Amniotic stem cell (primary cell): ENCODE measurements at places on chromosomes 5 and 9.

DNA sequence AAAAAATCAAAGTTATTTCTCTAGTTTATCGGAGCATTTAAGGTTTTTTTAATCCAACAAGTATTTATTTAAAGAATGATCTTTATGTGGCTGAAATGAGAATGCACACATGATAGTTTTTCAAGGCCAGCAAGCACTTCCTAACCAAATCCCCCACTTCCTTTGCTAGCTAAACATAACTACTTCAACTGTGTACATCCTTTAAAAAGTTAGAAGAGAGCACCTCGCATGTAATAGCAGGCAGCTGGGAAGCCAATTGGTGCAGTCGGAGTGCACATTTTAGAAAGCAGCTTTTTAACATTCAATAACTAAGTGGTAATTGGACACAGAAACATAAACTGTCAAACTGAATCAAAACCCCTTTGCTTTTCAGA, 245.7 kb downstream of the BNC2 start:
- DNase-seq = no peak

DNA sequence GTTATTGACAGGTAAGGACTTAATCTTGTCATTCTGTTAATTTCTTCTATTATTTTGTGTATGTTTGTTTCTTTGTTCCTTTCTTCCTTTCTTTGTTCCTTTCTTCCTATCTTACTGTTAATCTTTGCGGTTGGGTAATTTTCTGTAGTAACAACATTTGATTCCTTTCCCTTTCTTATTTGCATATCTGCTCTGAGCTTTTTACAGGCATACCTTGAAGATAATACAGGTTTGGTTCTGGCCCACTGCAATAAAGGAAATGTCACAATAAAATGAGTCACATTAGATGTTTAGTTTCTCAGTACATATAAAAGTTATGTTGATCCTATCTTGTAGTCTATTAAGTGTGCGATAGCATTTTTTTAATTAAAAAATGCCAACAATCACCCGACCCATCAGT, 440.7 kb downstream of the NFIB start:
- no peak for DNase-seq

DNA sequence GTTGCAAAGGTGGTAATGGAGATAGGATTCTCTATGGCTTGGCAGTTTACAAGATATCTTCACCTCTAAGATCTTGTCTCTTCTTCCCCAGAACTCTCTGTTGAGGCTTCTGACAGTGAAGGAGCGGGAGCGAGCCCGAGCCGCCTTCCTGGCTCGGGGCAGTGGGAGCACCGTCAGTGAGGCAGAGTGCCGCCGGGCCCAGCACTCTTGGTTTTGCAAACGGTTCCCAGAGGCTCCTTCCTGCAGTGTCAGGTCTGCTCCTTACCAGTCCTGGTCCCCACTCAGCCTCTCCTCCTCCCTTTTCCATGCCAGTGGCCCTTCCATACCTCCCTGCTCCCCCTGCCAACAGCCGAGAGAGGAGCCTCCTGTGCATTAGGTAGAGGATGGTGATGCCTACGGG, 12.6 kb upstream of the DNAJB5 start:
- DNase-seq = no peak

GRCh38 chr5:135095871-135096270, 61.8 kb upstream of the PITX1 start:
- DNase-seq = no peak

DNA sequence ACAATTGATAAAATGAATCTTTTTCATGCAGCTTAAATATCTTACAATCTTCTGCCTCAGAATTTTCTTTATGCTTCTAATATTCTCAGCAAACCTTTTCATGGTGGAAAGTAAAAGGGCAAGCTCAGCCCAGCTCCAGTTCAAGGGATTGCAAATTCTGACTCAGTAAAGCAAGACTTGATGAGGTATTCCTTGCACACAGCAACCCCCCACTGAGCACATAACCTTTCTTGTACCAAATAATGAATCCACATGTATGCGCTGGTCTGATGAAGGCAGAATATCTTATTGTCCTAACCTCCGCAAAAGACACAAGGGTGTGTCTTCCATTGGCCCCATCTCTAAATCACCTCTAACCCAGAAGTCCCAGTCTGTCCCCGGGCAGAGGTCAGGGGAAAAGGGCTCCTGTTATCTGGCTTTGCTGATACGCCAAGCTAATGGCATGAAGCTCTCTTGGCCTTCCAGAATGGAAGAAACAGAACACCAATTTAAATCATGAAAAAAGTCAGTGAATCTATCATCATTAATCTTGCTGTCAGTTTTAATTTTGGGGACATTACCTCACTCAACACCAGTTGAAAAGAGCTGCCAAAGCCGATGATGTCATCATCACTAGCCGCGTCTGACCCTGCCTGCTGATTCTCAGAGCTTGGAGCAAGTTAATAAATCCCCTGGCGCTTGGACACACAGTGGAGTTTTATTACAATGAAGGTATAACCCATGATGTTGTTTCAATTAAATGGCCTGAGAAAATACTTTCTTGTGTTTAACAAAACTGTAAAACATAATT, 592.5 kb upstream of the CLINT1 start:
- DNase-seq = no peak

DNA sequence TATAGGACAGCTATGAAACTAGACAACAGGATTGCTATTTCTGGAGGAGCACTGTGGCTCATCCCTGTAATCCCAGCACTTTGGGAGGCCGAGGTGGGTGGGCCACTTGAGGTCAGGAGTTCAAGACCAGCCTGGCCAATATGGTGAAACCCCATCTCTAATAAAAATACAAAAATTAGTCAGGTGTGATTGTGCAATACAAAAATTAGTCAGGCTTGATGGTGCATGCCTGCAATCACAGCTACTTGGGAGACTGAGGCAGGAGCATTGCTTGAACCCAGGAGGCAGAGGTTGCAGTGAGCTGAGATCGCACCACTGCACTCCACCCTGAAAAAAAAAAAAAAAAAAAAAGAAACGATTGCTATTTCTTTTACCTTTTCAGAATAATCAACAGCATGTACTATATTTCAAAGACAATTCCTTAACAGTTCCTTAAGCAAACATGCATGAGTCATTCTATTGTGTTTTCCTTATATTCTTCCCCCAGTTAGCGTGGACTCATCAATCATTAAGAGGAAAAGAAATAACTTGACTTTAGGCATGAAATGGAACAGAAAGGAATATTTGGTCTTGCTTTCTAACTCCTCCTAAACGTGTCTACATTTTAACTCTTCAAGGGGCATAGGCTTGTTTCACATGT, 162.6 kb downstream of the TAF11L14 start:
- no peak for DNase-seq

GRCh38 chr9:118336943-118337330, 632.7 kb downstream of the TLR4 start:
- DNase-seq = no peak

DNA sequence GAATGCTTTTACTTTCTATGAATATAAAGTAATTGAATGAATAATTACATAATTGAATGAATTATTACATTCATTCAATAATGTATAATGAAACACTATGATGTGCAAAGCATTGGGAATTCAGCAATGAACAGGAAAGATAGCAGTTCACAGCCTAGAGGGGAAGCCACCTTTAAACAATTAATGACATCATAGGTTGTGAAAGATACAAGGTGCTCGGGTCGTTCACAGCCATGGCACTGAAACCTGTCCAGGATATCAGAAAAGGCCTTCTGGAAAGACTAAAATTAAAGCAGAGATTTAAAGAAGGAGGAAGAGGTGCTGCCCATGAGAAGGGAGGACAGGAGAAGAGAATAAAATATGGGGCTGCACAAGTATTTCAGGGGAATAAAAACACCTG, 171.4 kb upstream of the KLF4 start:
- no peak for DNase-seq

GRCh38 chr9:89815903-89816573, 211.2 kb downstream of the GADD45G start:
- DNase-seq = no peak

- DNase-seq = no peak
Observed at GRCh38 chr5:114185274-114185673, 176.6 kb upstream of the KCNN2 start.

- DNase-seq = no peak
Observed at GRCh38 chr9:91146391-91147019, 215.2 kb downstream of the AUH start.

DNA sequence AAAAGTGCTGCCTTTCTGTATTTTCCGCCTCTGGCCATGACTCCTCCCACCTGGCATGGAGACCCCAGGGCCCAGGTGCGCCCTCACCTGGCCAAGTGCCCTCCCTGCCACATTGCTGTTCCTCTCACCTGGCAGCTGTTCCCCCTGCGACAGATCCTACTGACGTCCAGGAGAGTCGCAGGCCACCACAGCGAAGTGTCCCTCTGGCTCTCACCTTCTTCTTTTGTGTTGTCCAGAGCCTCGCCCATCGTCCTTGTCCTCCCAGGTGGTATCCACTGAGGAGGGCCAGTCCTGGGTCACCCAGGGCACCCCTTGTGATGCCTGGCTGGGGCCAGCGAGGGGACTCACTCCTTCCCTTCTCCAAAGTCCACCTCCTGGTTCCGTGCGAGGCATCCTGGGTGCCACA, 2.6 kb downstream of the NKD2 start:
- DNase-seq = no peak

DNA sequence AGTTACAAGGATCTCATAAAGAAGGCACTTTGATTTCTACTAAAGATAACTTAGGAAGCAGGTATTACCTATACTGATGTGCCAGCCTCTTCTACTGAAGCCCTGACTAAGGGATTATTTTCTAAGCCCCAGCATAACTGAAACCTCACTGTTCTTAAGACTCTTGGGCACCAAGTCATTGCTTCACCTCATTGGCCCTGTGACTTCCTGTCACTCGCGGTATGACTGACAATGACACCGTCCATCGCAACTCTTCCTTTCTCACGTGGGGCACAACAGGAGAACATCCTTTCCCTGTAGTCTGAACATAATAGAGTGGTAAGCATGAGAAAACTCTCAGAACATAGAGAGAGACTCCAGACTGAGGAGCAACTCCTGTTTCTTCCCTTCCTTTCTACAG, 6.4 kb downstream of the OR2V2 start:
- no peak for DNase-seq

- DNase-seq = no peak
Observed at GRCh38 chr5:71938895-71939294, 168.4 kb upstream of the MAP1B start.

DNA sequence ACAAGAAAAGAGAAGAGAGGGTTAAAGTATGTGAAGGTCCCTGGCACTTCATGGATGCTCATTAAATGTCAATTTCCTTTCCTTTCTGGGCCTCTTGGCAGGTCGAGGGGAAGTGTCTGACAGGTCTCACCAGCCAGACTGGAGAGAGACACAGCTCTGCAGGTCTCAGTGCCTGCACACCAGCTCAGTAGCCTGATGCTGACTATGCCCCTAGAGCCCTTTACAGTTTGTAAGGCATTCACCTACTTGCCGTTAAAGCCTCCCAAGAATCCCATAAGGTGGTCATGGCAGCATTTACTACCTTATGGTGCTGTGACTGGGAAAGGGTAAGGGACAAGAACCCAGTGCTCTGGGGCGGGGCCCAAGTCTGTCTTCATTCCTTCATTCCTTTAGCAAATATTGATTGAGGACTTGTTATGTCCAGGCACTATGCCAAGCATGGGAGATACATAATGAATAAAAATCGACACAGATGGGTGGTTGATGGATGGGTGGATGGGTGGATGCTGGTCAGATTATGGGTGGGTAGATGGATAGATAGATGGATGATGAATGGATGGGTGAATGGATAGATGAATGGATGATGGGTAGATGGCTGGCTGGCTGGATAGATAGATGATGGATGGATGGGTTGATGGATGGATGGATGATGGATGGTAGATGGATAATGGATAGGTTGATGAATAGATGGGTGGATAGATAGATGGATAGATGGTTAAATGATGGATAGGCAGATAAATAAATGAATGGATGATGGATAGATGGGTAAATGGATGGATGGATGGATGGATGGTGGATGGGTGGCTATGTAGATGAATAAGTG, 21.3 kb upstream of the KIF12 start:
- DNase-seq = no peak

- no peak for DNase-seq
Observed at GRCh38 chr9:125810161-125810560, 63.0 kb downstream of the PBX3 start.

- DNase-seq = no peak
Observed at GRCh38 chr5:37836592-37837413, 3.0 kb downstream of the GDNF start.

GRCh38 chr5:156515121-156515520, 188.2 kb downstream of the SGCD start:
- no peak for DNase-seq

GRCh38 chr5:94266170-94266569, 352.2 kb downstream of the KIAA0825 start:
- no peak for DNase-seq

GRCh38 chr5:113059232-113060040, 82.8 kb downstream of the DCP2 start:
- DNase-seq = no peak

GRCh38 chr9:133465984-133466383, 6.2 kb downstream of the CACFD1 start:
- no peak for DNase-seq

GRCh38 chr5:57581772-57582171, 99.2 kb upstream of the ACTBL2 start:
- no peak for DNase-seq

- DNase-seq = no peak
Observed at GRCh38 chr5:161585798-161586197, 39.3 kb upstream of the GABRB2 start.

DNA sequence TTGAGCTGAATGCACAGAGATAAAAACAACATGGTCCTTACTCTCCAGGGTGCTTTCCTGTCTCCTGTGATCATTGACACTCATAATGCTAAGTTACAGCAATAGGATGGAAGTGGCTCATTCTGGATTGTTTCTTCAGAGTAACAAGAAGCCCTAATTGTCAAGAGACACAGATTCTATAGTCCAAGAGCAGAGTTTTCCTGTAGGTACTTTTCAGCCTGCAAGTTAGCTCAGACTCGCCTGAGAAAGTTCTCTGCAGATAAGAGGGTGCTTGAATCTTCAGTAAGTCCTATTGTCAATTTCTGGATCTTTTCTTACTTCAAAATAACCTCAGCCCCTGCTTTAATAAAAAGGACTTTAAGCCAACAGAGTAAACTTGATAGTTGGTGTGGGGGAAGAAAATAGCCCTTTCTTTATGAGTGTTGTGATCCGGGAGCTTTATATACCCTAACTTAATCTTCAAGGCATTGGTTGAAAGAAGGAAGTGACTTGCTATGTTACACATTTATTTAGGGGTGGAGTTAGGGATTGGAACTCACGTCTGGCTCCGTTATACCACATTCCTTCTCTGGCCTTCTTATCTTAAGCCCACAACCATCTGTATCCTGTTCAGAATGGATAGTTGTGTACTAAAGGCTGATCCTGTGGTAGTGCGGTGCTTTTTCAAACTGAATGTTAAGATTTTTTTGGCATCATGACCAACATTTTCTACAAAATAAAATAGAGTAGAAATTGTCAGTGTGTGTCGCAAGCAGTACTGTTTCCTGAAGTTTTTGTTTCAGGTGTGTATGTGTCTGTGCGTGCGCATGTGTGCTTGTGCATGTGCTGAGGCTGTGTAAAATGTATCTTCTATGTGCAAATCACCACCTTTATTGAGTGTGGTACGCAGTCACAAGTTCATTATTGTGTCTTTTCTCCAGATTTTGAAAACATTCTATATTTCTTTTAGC, 173.9 kb downstream of the WDR70 start:
- peak; percentile 57 for DNase-seq
